ENCODE measurements at places on chromosomes 6 and 20.
A peak's percentile ranks its signal among the peaks of the same experiment; 100 is the strongest.

DNA sequence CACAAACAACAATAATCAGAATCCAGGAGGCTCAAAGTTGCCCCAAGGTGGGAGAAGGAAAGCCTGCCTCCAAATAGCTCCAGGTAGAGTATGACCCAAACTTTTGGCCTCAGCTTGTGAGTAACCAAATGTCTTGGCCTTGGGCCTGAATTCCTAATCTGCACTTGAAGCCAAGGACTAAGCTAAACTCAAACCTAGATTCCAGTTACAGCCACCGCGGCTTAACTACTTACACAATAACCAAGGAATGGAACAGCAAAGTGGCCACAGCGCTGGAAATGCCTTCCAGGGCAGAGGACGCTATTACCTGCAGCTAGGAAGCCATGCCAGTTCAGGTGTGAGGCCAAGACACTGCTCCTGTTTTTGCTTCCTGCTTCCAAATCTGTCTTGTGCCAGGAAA is 4.6 kb downstream of the NINL start:
- no peak for DNase-seq

DNA sequence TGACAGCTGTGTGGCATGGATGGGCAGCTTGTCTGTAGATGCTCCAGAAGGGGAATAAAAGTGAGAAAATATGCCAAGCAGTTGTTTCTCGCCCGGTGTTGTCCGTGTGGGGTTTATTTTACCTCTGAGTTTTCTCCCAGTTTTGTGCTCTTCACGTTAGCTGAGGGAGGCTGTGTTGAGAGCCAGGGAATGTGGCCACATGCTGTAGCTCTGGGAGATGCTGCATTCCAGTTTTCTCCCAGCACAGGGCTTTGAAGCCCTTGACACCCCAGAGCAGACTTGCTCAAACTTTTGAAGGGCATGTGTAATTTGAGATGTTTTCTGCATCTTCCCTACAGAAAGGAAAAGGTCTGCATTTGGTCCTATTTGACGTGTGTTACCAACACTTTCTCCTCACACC is 67.7 kb downstream of the RREB1 start:
- no peak for DNase-seq

GRCh38 chr6:112173221-112173804 is 81.1 kb downstream of the LAMA4 start:
- no peak for DNase-seq

- DNase-seq = peak; percentile 39
Observed at GRCh38 chr6:155317186-155317585, 2.9 kb upstream of the TFB1M start.

GRCh38 chr6:112362812-112363570 is 15.9 kb downstream of the RFPL4B start:
- no peak for DNase-seq
